ENCODE measurements at places on chromosomes 7 and 10.

- DNase-seq = no peak
Observed at GRCh38 chr7:99623091-99623693, 6.4 kb downstream of the ZSCAN25 start.

GRCh38 chr10:69939061-69939460 lies 113.6 kb upstream of the MACROH2A2 start:
- DNase-seq = no peak

- no peak for DNase-seq
Observed at GRCh38 chr7:54857294-54857693, 98.3 kb upstream of the SEC61G start.

DNA sequence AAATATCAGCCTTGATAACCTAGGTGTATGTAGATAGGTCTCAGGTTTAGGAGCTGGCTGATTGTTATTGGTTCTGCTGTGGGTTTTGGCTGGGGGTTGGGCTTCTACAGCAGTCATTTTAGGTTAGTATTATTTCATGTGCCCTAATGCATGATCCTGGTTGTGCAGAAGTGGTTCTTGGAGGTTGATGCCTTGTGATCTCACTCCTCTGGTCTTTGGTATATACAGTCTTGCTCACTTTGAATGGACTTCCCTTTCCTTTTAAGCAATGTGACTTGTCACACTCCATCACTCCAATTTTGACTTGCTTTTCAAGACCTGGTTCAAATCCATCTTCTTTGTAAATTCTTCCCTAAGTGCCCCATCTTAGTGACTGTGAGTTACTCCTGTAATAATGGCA lies 188.9 kb downstream of the LRMDA start:
- DNase-seq = no peak

- DNase-seq = no peak
Observed at GRCh38 chr10:73404690-73405089, 9.2 kb downstream of the ANXA7 start.

GRCh38 chr7:28088032-28088431 lies 92.6 kb downstream of the JAZF1 start:
- DNase-seq = no peak

- no peak for DNase-seq
Observed at GRCh38 chr7:19663816-19664462, 44.9 kb downstream of the POLR1F start.

DNA sequence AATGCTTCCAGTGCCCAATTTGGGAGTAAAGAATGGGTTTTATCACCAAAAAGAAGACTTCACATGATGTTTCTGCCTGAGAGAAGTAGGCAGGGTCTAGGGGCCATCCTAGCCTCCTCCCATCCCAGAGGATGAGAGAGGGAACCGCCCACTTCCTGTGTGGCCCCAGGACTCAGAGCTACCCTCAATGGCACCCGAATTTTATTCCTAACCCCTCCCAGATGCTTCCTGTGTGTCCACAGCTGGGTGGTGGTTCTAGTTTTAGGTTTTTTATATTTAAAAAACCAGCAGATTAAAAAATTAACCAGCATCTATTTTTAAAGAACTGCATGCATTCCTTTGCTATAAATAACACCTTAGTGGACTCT lies 583.5 kb downstream of the PTPRN2 start:
- DNase-seq = no peak

GRCh38 chr7:432933-433332 lies 86.7 kb downstream of the PDGFA start:
- DNase-seq = no peak

DNA sequence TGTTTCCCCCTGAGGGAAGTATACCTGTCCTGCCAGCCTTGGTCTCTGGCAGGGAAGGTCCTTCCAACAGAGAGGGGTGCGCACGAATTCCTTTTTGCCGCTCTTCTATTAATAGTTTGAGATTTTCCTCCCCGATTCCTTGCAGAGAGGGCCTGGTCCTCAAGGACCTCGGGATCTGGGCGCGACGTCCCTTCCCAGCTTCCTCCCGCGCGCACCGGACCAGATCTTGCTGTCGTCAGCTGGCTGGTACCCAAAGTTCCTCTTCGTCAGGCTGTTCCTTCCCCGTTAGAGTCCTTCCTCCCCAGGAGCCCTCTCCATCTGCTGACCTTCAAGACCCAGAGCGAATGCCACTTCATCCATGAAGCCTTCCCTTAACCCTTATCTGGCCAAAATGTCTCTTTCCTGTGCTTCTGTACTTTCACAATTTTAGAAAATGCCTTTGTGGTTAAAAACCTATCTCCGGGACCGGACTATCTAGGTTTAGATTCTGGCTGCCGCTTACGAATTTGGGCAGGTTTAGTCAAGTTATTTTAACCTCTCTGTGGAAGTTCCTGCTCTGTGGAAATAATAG lies 851 bp upstream of the GOT1 start:
- DNase-seq = peak; percentile 63

GRCh38 chr7:18754766-18755165 lies 259.2 kb downstream of the HDAC9 start:
- DNase-seq = no peak

DNA sequence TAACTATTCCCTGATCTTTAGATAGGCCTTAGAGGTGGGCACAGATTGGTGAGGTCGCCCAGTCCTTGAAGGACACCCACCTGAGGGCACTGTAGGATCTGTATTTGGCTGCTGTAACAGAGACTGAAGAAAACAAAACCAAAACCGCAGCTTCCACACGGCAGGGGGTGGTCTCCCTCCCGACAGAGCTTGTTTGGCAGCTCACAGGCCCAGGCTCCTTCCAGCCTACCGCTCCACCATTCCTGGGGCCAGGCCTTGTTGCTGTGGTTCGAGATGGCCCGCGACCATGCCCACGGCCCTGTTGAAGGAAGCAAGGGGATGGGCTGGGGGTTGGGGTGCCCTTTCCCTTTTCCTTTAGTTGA lies 30.4 kb downstream of the ZNF783 start:
- no peak for DNase-seq

DNA sequence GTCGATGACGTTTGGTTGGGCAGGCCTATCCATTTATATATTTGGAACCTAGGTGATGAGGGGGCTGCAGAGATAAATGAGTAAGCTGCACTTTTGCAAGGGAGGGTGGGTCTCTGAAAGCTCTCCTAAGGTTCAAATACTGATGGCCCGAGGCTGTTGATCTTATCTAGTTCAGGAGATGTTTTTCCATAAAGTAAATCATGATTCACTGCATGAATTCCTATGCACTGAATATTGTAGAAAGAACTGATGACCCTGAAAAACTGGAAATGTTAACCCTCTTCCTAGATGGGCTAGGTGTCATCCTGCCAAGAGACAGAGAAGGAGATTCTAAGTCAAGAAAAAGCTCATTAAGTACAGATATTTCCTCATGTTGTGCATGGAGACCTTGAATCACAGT lies 459.9 kb downstream of the PLXNA4 start:
- DNase-seq = no peak

GRCh38 chr7:28190077-28190710 lies 9.6 kb upstream of the JAZF1 start:
- no peak for DNase-seq

GRCh38 chr10:99612167-99612831 lies 7.9 kb downstream of the SLC25A28 start:
- DNase-seq = peak; percentile 70

- DNase-seq = no peak
Observed at GRCh38 chr7:45606931-45607330, 32.8 kb downstream of the ADCY1 start.

DNA sequence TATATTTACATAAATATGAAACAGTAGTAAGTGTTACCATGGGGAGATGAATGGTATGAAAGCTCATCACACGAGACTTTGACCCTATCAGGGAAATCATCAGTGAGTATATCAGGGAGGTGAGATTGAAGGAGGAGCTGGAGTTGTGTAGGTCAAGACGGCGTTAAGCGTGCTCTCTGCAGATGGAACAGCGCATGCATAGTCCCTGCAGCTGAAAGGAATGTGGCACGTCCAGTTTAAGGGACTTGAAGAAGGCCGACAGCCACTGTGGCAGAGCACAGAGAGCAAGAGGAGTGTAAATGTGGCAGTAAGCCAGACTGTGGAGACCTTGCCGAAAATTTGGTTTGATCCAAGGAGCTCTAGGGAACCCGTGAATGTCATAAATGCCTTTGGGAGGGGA lies 38.9 kb downstream of the POU6F2 start:
- no peak for DNase-seq

DNA sequence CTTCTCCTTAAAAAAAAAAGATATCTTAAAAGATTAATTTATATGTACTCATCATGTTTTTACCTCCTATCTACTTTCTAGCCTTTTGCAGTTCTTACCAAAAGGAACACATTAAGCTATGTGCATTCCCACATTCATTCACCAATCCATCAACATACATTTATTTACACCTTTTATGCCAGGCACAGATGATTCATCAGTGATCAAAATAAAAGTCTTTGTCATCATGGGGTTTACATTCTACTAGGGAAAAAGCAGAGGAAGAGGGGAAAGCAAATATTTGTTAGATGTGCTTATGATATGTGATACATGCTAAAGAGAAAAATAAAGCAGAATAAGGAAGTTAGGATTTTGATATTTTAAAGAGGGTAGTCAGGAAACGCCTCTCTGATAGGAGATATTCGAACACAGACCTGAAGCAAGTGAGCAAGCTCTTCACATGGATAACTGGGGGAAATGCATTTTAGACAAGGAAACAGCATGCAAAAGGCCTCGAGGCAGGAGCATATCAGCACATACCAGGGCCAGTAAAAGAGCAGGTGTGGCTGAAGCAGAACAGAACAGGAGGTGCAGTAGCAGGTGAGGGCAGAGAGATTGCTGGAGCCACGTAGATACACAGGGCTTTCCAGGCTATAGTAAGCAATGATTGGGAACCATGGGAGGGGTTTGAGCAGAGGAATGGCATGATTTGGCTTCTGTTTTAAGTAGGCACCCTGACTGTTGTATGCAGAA lies 67.4 kb downstream of the REEP3 start:
- no peak for DNase-seq

GRCh38 chr10:10295537-10295936 lies 722.1 kb upstream of the CELF2 start:
- DNase-seq = no peak

DNA sequence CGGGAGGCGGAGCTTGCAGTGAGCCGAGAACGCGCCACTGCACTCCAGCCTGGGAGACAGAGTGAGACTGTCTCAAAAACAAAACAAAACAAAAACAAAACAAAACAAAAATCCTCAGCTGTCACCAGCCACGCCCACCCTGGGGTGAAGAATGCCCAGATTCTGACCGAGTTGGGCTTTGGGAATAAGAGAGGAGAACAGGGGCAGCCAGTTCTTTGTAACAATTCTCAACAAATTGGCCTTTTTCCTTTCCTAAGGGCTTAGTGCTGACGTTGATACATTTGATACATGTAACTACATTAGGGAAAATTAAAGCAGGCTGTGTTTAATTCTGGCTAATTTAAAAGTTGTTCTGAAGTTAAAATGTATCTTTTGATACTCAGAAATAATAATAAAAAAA lies 121.0 kb downstream of the EPC1 start:
- no peak for DNase-seq

- DNase-seq = no peak
Observed at GRCh38 chr7:69467826-69468225, 130.4 kb upstream of the AUTS2 start.

DNA sequence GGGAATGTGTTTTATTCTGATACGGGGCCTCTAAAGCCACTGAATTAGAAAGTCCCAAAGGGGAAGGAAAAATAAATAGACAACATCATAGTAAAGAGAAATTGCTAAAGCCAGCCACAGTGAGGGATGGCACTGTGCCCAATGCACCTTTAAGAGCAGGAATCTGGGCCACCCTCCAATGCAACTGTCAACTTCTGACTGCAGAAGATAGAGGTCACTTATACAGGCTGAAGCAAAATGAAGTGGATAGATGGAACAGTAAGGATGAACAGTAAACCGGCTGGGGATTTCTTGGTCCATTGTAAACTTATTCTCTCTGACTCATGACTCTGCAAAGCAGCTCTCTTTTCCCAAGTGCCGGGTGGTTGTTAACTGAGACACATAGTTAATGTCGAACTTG lies 54.0 kb upstream of the KCNIP2 start:
- DNase-seq = no peak

DNA sequence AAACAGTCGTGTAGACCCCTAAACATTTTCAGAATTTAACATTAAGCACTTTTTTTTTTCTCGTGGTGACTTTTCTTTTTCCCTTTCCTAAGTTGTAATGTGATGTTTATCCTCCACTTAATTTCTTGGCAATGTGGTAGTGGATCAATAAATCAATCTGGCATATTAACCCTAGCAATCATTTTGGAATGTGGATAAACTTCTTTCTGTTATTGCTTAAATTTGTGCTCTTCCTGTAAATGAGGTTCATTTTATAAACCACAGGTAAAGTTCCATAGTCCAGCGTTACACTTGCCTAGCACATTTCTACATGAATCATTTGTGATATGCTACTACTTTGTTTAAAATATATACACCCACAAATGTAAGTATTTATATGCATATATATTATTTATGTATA lies 247.4 kb upstream of the ETV1 start:
- no peak for DNase-seq

- no peak for DNase-seq
Observed at GRCh38 chr10:21090609-21091082, 193.5 kb upstream of the NEBL start.

DNA sequence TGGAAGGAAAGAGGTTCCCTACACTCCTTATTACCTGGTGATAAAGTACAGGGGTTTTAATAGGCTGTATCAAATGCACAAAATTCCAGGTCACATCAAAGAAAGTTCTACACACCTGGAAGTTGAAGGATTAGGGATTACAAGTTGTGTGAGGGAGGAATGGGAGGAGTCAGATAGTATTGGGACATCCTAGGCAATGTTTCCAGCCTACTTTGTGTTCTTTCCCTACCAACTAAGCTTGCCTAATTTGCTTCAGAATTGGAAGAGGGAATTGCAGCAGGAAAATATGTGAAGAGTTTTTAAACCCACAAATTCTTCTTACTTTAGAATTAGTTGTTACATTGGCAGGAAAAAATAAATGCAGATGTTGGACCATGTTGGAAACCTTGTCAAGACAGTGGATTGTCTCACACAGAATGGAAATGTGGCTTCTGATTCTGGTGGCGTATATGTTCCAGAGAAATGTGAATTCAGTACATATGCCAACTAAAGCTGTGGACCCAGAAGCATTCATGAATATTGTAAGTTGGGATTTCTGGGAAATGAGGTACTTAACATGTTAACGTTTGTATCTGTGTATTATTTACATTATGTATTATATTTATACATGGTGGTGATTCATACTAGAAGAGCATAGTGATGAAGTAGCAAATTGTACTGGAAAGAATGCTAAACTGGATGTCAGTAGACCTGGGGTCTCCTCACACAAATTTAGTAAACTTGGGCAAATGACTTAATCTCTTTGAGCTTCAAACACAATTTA lies at the start of gene LIPM:
Gene LIPM (plus strand): TSS at position 208 of the 763 bp plus-strand sequence. CDS start 167 bp downstream, at position 375.
- DNase-seq = no peak

DNA sequence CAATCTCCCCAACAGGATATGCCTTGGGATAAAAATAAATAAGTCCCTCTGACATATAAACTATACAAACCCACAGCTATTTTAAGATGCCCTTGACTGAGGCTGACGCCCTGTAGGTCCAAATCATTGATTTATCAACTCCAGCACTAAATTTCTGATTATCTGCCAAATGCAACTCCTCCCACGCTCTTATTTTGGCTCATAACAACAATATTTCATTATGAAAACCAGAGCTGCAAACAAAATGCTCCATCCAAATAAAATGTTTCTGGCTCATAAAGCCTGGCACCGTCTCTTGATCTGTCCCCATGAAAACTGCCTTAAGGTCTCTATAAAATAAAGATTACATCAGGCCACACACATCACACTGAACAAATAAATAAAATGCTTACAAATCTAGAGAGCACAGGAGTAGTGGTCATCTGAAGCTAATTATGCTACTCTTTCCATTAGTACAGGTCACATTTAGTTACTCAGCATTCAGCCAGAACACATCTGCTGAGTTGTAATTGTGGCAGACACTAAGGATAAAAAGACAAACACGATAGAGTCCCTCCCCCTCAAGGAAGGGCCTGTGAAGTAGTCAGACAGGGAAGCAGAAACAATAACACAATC lies 28.8 kb downstream of the CACUL1 start:
- no peak for DNase-seq

All from midbrain (tissue), 1 donor.